ENCODE measurements at places on chromosomes 7 and 10.
A peak's percentile ranks its signal among the peaks of the same experiment; 100 is the strongest.

DNA sequence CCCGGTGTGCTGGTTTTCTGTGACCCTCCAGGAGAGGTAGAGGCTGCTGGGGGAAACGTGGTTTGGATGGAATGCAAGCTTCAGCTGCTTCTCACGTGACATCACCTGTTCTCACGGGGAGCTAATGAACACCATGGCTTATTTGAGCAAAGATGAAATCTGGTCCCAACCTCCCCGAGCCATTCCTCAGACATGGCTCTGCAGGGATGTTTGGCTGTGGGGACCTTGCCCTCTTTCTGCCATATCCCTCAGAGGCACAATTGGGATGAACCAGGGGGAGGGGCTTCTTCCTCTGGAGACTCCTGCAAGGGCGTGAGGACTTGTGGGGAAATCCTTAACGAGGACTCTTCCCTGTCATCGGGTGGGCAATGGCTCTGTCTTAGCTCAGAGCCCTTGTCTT is 236.8 kb downstream of the TCERG1L start:
- DNase-seq, result no peak

DNA sequence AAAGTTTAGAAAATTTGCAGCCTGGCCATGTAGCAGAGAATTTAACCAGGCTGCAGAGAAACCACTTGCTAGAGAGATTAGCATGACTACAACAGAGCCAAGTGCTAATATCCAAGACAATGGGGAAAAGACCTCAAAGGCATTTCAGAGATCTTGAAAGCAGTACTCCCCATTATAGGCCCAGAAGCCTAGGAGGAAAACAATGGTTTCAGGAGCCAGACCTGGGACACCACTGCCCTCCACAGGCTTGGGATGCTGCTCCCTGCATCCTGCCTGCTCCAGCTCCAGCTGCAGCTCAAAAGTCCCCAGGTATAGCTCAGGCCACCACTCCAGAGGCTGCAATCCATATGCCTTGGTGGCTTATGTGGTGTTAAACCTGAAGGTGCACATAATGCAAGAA is 101.5 kb upstream of the TMEM72 start:
- no peak for DNase-seq

DNA sequence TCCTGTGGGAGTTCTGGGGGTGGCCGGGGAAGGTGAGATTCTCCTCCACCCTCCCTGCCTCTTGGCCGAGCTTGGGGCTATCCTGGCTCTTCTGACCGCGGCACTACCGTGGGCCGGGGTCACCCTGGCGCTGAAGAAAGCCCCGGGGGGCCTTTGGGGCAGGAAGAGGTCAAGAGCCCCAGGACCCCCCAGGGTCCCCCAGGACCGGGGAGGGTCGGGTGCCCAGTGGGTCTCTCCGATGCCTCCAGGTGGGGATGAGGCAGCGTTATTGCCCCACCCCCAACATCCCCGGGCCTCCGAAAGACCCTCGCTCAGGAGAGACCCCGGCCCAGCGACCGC is 439 bp upstream of the KNDC1 start:
- DNase-seq, result no peak

GRCh38 chr7:47540387-47541350 is 41.2 kb downstream of the TNS3 start:
- DNase-seq, result no peak

DNA sequence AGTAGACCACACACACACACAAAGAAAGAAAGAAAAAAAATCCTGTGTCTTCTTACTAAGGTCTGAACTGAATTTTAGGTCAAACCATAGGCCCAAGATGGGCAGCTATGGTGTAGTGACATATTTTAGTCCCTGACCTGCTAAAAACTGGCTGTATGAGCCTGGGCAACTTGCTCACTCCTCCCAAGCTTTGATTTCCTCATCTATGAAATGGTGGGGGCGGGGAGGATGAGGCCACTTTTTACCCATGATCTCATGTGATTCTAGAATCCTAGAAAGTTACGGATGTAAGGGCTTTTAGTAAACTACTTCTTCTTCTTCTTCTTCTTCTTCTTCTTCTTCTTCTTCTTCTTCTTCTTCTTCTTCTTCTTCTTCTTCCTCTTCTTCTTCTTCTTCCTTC is 6.1 kb upstream of the CCL24 start:
- DNase-seq, result no peak

DNA sequence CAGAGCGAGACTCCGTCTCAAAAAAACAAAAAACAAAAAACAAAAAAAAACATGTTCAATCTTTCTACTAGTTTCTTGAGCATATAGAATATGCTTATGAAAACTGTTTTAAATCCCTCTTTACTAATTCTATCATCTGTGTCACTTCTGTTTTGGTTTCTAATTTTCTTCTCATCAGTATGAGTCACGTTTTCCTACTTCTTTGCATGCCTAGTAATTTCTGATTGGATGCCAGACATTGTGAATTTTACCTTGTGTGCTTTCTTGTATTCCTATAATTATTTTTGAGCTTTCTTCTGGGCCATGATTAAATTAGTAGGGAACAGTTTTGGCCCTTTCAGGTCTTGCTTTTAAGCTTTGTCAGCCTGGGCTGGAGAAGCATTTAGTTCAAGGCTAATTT is 9.9 kb downstream of the MICU1 start:
- DNase-seq, result no peak

DNA sequence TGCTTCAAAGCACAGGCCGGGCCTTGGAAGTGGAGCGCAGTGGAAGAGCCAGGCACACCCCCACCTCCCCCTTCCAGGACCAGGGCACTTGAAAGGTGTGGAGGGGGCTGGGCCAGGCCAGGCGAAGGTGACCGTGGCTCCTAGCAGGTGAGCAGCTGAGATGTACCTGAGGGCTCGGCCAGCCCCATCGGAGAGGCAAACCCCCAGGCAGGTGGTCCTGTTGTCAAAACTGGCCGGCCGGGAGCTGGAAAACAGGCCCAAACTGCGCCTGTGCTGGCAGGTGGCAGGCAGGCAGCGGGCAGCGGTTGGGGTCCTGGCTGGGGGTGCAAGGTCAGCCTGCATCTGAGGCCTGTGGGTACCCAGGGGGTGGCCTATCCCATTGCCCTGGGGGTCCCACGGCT is 96.4 kb upstream of the DNAAF5 start:
- DNase-seq, result no peak

DNA sequence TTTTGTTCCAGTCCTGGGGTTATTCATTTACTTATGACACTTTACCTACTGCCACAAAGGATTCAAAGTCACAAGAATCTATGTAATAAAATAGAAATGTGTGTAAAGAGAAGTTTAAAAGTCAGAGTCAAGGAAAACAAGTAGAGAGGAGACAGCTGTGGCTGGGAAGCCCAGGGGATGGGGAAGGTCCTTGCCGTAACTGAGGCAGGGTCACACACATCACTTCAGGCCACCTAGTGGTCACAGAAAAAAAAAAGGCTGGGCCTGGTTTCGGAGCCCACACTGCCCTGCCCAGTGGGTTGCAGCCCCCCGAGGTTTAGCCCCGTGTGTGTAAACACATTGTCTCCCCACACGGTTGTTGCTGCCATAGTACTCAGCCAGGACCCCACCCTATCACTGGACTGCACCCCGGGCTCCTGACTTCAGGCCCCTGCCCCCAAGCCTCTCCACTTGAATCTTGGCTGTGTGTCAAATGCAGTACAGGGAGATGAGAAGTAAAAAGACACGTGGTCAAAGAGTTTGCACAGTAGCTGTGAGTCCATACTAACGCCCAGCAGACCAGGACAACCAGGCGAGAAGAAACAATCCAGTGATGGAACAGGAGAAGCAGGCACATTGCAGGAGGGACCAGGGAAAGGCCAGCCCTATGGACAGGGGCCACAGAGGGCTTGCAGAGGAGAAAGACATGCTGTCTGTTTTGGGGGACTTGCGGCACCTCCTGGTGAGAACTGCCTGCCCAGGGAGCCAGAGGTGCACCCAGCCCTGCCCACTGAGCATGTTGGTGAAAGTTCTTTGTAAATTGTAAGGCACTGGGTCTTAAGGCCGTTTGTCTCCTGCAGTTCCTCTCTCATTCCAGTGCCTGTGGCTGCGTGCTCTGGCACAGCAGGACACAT is 91.4 kb upstream of the MACROH2A2 start:
- DNase-seq, result peak; percentile 41

- no peak for DNase-seq
Measured at GRCh38 chr7:132164558-132165125, 411.6 kb downstream of the PLXNA4 start.

DNA sequence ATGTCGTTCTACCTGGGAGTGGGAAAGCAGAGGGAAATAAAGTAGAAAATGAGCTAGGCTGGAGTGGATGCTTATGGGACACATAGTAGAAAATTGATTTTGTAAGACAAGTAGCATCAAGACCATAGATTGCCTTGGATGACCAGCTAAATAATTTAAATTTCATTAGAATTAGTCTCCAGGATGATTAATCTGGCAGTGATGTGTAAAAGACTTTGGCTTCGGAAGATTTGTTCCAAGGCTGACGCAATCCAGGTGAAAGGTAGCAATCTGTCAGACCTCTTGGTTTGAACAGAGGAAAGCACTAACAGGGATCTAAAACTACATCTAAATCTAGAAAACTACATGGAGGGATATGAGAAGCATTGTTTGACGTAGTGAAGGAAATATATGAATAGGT is 236.5 kb downstream of the ARL4A start:
- DNase-seq, result no peak

GRCh38 chr7:150322114-150322832 is 882 bp upstream of the LRRC61 start:
- peak; percentile 9 for DNase-seq

GRCh38 chr10:85580585-85580984 is 786.0 kb downstream of the GRID1 start:
- no peak for DNase-seq

All from NCI-H1105 treated with DMSO at 0.1 percent for 48 hours (cell line).